OCI-LY7 (cell line): ENCODE measurements at places on chromosomes 4 and X. TPM values are rescaled to one million over a fixed set of nuclear protein-coding genes. Genes with fewer than 3 reads are reported as not detected.

DNA sequence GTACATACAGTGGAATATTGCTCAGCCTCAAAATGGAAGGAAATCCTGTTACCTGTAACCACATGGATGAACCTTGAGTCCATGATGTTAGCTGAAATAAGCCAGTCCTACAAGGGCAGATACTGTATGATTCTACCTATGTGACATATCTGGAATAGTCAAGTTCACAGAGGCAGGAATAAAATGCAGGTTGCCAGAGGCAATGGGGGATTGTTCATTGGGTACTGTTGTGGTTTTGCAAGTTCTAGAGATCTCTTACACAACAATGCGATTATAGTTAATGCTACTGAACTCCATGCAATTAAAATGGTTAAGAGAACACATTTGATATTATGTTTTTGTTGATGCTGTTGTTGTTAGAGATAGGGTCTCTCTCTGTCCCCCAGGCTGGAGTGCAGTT, 74.6 kb downstream of the SHROOM2 start:
- DNase-seq: no peak

The FAM9B gene
- total RNA-seq: not detected in 2 replicates

DNA sequence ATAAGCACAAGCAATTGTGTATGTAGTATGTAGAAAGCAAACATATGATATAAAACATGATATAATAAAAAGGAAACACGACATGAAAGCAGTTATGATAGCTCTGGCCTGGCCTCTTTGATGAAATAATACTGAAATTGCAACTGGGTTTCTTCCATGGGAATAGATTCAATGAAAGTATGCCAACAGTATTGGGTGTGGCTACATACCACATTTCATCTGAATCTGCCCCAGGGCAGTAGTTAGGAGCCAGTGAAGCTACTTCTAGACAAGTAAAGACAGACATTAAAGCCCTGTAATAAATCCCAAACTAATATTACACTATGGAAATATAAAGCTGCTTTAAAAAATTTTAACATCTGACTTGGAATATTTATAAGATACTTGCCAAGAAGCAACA, 207.3 kb downstream of the FBXW7 start:
- no peak for DNase-seq

GRCh38 chrX:12984603-12985319, 9.9 kb downstream of the TMSB4X start:
- DNase-seq: no peak

GRCh38 chr4:158671915-158672806, at the start of gene ETFDH:
ETFDH (plus strand) TSS chr4:158672296; CDS start chr4:158672457, 161 bp downstream.
- DNase-seq: peak; percentile 98

The RNF175 gene
- total RNA-seq: 0.25 and 0.33 TPM in 2 replicates

The CT45A5 gene
- total RNA-seq: not detected in 2 replicates

The SHISA3 gene
- 0.37 and 0.38 TPM in 2 replicates for total RNA-seq

- no peak for DNase-seq
Observed at GRCh38 chrX:51257490-51257889, 75.1 kb upstream of the NUDT10 start.

The SYTL5 gene
- not detected in 2 replicates for total RNA-seq

- no peak for DNase-seq
Observed at GRCh38 chr4:38735870-38736269, 46.9 kb downstream of the TLR10 start.

The PRSS12 gene
- not detected in 2 replicates for total RNA-seq

- no peak for DNase-seq
Observed at GRCh38 chr4:83308672-83309071, 24.1 kb upstream of the COQ2 start.

DNA sequence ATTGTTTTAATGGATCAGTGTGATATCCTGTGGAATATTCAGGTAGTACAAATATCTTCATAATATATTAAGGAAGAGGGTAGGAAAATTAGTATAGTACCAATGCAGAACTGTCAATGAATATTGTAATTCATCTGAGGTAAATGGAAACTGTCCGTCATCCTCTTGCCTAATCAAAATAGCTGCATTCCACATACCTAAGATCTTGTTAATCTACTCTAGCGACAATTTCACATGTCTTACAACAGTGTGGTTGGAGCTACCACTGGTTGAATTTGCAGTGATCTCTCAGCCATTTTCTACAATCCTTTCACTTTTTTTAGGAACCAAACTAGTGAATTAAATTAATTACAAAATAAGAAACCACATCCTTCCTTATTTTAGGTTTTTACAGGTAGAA, 117.5 kb downstream of the PCDH18 start:
- no peak for DNase-seq

- no peak for DNase-seq
Observed at GRCh38 chr4:57989430-57989829, 879.2 kb upstream of the IGFBP7 start.

DNA sequence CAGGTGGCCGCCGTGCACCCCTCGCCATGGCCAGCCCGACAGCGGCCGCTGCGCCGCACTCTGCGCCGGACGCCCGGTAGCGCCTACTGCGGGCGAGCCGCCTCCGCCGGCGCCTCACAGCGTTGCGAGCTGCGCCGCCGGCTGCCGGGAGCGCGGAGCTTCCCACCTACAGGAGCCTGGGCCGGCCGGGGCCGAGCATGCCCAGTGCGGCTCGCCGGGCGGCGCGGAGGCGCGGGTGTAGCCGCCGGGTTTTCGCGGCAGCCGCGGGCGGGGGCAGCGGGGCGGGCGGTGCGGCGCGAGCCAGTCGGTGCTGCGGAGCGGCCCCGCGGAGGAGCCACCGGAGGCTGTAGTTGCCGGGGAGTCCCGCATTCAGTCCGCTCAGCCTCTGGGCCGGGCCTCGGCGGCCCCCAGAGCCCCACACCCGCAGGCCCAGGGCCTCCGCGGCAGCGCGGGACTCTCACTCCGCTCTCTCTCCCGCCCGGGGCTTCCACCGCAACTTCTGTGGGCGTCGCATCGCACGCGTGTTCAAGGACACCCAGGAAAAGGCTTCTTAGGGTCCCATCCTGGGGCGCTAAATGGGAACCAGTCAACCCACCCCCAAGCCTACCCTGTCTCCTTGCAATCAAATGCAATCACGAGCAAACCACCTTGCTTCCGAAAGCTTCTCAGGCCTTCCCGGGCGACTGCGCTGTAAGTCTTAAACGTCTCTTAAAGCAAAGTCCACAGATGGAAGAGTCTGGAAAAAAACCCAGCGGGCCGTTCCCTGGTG, at the start of gene MFAP3L:
Gene MFAP3L (minus strand): TSS at position 143 of the 769 bp plus-strand sequence. CDS start 20,518 bp downstream, outside the sequence.
- DNase-seq: no peak

The VAMP7 gene
- 32.0 and 37.0 TPM in 2 replicates for total RNA-seq

- DNase-seq: no peak
Observed at GRCh38 chr4:30757357-30757756, 37.2 kb downstream of the PCDH7 start.

DNA sequence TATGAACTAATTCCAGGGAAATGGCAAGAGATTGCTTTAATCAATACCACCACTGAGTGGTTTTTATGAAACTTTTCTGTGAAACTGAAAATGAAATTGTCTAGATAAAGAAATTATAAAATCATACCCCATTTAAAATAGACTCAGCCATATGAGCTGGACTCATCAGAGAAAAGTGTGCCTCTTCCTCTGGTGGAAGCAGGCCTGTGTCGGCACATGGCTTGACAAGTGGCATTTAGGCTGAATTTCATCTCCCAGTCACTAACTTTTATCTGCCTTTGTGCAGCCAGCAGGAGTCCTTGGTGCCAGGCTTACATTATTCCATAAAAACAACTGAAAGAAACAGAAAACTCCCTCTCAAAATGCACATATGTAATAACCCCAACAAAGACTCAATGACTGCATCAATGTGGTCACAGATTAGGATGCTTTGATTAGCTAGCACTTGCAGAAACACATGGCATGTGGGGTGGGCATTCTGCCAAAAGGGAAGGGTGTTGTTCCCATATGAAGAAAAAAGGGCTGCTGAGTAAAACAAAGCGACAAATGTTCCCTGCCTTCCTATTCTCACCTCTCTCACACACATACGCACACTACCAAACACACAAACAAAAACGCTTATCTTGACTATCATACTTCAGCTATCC, 232.3 kb downstream of the PABPC4L start:
- DNase-seq: no peak

DNA sequence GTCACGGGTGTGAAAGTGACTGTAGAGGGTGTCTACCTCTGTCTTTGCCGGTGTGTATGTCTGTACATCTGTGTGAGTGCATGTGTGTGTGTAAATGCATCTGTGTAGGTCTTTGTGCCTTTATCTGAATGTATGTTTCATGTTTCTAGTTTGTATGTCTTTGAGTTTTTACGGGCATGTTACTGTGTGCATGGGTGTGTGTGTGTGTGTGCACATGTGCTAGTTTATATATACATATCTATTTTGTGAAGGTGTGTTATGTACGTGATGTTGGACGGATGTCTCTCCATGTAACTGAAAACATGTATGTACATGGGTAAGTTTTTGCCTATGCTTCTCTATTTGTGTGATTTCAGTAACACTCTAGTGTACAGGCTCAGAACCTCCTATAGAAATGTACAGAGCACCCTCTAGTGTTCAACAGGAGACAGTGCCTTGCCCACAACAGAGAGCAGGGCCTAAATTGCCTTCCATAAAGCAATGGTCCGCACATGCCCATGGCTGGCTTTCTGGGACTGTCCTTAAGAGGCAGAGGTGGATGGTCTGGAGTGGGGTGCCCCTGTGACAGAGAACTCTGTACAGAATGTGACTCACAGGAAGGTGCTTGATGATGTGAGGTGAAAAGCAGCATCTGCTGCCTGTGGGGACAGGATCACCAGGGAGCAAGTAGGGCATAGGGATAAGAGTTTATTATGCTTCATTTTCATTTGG, 343.5 kb downstream of the RAPGEF2 start:
- peak; percentile 50 for DNase-seq

DNA sequence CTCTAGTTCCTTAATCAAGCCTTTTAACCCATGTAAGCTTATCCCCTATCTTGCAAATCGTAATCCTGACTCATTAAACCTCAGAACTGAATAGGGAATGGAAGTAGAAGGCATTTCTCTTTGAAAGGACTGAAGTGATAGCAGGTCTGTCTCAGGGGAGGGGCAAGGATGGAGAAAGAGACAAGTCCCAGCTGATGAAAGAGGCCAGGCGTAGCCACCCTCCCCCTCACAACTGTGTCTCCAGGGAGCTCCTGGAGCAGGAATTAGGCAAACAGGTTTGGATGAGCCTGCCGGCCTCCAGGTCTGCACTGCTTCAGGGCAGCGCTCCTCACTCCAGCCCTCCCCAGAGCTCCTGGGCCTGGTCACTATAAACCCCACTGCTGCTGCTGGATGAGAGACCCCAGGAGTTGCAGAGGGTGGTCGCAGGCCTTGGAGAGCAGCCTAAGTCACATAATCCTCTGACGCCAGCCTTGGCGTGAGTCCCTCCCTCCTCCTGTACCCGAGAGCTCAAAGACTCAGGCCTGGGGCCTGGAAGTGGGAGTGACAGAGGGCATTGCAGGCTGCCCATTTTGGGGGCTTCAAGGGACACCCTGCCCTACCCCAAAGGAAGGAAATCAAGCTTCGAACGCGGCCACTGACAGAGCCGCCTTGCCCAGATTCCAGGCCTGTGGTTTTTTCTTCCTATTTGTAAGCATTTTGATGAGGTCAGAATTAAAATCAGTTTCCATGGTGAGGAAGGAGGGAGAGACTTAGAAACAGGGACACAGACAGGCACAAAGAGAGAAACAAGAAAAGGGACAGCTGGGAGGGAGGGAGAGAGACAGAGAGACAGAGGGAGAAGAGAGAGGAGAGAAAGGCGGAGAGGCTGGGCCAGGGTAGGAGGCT, 21.2 kb upstream of the MSX1 start:
- no peak for DNase-seq

The DMRTC1 gene
- total RNA-seq: not detected in 2 replicates
